ENCODE measurements at places on chromosomes 1 and 21. TPM values are rescaled to one million over a fixed set of nuclear protein-coding genes. Genes with fewer than 3 reads are reported as not detected.

GRCh38 chr21:15064576-15065391 is at the start of gene NRIP1:
Gene NRIP1, minus strand, starts transcription at chr21:15065000. Its CDS starts 96,808 bp downstream, at chr21:14968192.
- peak; percentile 90 for DNase-seq

- DNase-seq: no peak
Observed at GRCh38 chr1:76430531-76430930, 356.0 kb downstream of the ST6GALNAC3 start.

DNA sequence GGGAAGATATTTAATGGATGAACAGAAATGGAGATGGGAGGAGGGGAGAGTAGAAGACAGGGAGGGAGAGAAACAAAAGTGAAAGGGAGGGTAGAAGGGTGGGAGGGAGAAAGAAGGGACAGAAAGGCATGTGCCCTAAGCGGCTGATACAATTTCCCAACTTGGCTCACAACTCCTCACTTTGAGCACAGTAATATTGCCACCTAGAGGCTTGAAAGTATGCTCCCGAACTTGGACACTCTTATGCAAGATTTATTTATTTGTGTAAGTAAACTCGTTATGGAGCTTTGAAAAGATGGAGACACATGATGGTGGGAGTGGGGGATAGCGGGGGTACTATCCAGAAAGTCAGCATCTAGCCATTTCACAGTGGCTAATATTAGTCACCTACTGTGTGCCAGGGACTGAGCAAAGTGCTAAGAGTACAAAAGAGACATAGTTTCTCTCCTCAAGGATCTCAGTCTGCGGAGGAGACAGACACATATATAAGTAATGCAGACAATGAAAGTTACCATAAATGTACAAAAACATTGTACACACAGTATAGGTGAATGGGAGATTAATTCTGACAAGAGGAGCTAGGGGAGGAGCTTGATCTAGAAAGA is 189.7 kb downstream of the SEC16B start:
- DNase-seq: no peak

DNA sequence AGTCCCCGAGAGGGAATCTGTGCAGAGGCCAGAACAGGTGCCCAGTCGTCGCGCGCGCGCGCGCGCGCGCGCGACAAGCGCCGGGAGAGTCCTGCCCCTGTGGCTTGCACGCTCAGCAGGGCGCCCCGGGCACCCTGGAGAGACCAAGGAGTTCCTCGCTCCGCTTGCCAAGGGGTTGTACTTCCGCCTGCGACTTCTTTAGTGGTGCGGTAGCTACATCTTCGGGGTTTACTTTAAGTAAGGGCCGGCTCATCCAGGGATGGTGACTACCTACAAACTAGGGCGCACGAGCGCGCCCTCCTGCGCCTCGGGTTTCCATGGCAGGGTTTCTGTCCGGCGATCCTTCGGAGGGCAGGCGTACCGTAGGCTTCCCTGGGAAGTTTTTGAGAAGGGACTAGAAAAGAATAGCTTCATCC is 1.4 kb downstream of the LHX4 start:
- peak; percentile 57 for DNase-seq

DNA sequence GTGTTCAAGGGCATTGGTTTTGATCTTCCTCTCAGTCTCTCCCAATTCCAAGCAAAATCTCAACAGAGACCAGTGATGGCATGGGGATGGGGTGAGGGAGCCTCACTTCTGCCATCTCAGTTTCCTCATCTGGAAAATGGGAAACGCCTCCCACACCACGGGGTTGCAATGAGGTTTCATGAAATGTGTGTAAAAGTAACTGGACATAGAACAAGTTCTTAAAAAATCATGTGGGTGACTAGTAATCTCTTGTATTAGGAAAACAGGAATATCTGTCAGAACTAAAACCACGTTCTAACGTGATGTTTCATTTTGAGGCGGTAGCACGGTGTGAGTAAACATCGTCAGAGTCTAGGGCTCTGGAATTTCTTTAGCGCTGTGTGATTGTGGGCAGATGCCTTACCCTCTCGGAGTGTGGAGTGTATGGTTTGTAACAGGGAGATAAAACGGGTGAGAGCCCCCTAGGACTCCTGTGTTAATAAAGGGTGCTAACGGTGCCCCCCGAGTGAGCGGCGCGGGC is 55.5 kb upstream of the DNAJC6 start:
- DNase-seq: no peak

GRCh38 chr1:25575191-25575590 is 31.8 kb downstream of the LDLRAP1 start:
- DNase-seq: no peak

DNA sequence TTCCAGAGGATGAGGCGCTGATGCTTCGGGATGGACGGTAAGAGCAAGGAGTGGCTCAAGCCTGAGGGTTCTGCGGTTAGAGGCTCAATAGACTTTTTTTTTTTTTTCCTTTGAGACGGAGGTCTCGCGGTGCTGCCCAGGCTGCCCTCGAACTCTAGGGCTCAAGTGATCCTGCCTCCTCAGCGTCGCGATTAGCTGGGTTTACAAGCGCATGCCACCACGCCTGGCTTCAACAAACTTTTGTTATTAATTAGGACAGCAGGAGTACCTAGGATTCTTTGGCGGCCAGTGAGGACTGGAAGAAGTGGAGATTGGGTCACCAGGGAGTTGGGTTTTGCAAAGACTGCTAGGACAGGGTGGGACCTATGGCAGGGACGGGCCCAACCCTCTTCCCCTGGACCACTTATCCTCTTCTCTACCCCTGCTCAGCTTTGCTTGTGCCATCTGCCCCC is 587 bp downstream of the SCNM1 start:
- DNase-seq: peak; percentile 77

GRCh38 chr1:59367301-59368007 is 70.6 kb downstream of the FGGY start:
- DNase-seq: peak; percentile 60

GRCh38 chr1:240803151-240803550 is 191.2 kb upstream of the GREM2 start:
- DNase-seq: no peak

Gene LMX1A
- total RNA-seq: not detected

Gene BCL2L15
- 0.13 TPM for total RNA-seq

Gene DTL
- total RNA-seq: 36.7 TPM

Gene APOBEC4
- not detected for total RNA-seq
